NCI-H526 treated with DMSO at 0.1 percent for 48 hours (cell line): ENCODE measurements at places on chromosomes 11 and 22.

- no peak for DNase-seq
Observed at GRCh38 chr22:46068181-46068592, 82.1 kb upstream of the PPARA start.

- peak; percentile 82 for DNase-seq
Observed at GRCh38 chr11:59560702-59561473, 49.5 kb downstream of the OR4D9 start.

DNA sequence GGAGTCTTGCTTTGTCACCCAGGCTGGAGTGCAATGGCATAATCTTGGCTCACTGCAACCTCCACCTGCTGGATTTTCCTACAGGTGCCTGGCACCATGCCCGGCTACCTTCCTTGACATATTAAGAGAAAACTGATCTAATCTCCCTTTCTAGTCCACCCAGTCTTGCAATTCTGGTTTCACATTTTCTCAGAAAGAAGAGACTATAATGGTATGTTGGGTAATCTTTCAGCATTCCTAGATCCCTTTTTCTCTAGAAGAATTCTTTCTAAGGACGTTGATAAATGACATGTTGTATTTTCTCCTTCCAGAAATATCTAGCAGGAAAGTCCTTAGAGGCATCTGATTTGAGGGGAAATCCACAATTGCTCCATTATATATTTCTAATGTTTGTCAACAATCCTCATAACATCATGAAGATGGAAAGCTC, 10.4 kb upstream of the HSPA8 start:
- peak; percentile 86 for DNase-seq

- no peak for DNase-seq
Observed at GRCh38 chr11:3962406-3962840, 107.0 kb downstream of the STIM1 start.

GRCh38 chr11:8289492-8289918, 25.8 kb upstream of the LMO1 start:
- DNase-seq = peak; percentile 24

GRCh38 chr22:41382098-41382578, 396 bp downstream of the TEF start:
- no peak for DNase-seq

DNA sequence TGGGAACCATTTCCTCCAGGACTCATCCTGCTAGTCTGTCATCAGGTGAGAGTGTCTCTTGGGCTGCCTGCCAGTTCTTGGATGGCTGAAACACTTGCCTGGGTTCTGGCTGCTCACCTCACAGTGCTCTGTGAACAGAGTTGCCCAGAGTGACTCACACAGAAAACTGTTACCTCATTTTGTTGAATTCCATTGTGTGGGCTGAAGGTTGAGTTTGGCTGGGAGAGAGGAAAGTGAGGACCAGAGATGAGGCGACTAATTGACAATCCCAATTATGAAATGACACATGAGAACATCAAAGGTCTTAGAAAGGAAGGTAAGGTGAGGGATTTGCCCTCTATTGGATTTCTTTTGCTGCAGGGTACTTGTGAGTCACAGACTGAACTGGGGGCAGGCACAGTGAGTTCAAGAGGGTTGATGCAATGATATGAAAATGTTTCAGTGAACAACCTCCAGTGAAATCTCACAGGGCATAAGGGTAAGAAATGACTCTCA, 20.2 kb upstream of the CALCB start:
- DNase-seq = no peak

GRCh38 chr22:44965171-44965570, 44.6 kb downstream of the PHF21B start:
- DNase-seq = no peak

DNA sequence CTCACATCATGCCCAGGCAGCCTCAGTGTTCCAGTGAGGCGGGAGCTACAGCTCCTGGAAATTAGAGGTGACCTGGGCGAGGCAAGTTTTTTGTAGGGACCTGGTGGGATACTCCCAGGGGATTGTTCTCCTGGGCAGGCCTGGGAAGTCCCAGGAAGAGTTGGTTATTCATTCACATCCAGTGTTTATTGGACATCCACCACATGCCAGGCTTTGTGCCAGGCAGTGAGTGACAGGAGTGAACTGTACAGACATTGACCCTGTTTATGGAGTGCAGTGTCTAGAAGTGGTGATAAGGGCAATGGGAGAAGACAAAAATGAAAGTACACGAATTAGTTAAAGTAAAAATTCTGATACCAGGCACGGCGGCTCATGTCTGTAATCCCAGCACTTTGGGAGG, 29.4 kb downstream of the YWHAH start:
- no peak for DNase-seq

GRCh38 chr11:9626496-9627394, 37.1 kb upstream of the SWAP70 start:
- DNase-seq = no peak

DNA sequence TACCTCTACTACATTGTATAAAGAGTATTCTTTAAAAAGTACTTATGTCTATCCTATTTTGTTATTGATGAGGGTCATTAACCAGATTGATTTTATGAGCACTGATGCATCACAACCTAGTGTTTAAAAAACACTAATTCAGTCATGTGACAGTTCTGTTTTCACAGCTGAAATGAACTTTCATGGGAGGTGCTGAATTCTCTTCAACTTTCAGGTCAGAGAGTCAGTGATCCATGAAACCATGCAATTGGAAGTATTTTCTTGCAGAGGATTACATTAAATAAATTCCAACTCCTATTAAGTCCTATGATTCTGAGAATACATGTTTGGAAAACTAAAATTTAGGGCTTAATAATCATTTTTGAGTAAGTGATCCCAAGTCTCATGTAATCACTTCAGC, 889.4 kb downstream of the KCNA4 start:
- no peak for DNase-seq
